ENCODE measurements at places on chromosomes 7 and 10.

DNA sequence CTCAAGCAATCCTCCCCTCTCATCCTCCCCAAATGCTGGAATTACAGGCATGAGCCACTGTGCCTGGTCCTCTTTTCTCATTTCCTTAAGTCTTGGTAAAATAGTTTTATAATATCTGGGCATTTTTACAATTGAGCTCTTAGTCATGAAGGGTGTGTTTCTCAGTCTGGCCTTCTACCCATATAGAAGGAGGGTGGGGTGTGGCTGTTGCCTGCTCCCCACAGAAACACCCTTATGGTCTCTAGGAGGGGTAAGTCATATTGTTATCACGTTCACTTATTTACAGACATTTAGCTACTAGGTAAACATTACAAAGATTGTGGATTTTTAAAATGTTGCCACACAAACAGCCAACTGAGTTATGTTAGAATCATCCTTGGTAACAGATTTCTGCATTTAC is 6.7 kb upstream of the OTUD1 start:
- DNase-seq: no peak

GRCh38 chr10:6990891-6991290 is 410.8 kb upstream of the PRKCQ start:
- no peak for DNase-seq

DNA sequence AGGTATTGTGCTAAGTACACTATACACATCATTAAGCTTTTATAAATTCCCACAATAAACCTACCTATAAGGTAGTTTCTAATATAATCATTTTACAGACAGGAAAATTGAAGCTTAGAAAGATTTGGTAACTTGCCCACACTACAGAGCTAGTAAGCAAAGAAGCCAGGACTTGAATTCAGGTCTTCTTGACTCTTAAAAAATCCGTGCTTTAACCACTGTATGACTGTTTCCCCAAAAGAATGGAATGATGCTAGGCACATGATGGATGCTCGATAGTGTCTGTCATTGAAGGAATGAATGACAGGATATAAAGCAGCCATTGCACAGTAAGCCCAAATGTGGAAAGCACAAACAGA is 26.6 kb downstream of the ZNF800 start:
- no peak for DNase-seq

GRCh38 chr10:11715815-11716494 is 26.2 kb upstream of the ECHDC3 start:
- peak; percentile 30 for DNase-seq

GRCh38 chr7:25951414-25952260 is 200.4 kb upstream of the NFE2L3 start:
- DNase-seq: peak; percentile 6

DNA sequence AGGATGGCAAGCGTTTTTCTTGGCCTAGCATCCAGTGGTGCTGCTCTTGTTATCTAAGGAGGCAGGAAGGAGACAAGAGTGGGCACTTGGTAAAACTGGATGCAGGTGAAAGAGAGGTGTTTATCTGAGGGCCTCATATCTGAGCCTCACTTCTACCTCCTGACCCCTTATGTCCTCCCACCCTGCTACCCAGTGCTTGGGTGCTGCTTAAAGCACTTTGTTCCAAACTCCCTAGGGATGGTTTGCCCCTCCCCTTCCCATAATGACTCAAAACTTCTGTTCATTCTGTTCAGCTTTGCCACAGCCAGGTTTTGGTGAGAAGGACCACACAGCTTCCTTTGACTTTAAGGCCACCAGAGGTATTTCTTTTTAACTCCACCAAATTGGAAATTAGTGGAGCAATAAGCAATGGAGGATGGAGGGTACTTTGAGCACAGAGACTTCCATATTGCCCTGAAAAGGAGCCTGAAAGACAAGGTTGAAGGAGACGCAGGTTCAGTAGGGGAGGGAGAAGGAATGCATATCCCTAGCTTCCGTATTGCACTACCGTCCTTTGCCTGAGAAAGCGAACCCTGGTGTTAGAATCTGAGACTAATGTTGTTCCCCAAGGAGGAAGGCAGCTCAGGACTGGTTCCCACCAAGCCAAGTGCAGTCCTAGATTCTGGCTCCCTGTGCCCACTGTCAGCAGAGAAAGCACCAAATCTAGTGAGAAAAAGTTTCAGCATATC is 30.1 kb downstream of the ENTPD1 start:
- no peak for DNase-seq

DNA sequence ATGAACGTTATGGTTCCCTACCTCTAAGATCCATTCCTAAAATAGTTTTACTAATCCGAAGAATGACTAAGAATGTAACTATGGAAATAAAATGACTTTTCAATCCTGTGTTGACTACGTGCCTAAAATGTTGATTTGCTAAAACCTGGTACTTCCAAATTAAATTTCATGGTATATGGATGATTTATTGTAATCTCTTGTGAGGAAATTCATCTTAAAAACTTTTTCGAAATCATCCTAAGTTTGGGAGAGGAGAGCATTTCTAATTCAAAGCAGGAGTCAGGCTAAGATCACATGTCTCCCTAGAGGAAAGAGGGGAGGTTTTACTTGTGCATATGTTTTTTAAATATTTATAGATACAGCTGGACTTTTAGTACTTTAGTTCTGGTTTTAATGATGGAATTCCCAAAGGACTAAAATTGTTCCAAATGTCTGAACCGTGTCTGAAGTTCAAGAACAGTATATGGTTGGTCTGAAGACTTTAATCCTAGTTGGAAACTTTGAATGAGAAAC is 483.9 kb downstream of the AUTS2 start:
- DNase-seq: no peak

GRCh38 chr10:14837003-14837756 is 657 bp downstream of the CDNF start:
- no peak for DNase-seq

- DNase-seq: peak; percentile 14
These were observed 41.2 kb downstream of the FGFR2 start for GRCh38 chr10:121556918-121557573.

DNA sequence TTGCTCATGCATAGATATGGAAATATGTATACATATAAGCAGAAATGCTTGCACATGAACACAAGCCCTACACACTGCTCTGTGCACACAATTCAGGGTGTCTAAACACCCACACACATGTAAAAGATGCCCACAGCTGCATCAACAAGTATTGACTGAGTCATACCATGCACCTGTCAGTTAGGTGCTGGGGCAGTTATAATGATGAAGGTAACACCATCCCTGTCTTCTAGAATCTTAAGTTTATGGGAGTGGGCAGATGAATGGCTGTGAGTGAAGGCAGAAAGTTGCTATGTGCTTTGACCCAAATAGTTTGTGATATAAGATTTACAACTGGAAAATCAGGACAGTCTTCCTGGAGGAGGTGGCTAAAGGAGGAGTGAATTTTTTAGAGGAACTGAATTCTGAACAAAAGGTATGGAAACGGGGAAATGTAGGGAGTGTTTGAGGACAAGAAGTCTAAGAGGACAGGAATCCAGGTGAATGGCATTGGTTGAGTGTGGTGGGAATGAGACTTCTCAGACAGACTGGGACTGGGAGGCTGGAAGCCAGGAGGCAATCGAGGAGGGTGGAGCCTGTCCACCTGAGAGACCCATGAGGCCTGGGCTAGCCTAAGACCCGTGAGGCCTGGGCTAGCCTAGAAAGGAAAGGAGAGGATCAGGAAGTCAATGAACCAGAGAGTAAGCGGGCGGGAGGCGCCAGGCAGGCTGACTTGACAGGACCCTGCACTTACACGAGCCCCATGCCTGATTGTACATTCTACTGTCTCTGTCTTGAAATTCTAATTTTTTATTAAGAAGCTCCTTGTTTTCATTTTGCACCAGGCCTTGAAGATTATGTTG is 20.7 kb downstream of the POLL start:
- DNase-seq: no peak

- DNase-seq: no peak
These were observed 91.3 kb upstream of the TMEM229A start for GRCh38 chr7:124124201-124124600.

DNA sequence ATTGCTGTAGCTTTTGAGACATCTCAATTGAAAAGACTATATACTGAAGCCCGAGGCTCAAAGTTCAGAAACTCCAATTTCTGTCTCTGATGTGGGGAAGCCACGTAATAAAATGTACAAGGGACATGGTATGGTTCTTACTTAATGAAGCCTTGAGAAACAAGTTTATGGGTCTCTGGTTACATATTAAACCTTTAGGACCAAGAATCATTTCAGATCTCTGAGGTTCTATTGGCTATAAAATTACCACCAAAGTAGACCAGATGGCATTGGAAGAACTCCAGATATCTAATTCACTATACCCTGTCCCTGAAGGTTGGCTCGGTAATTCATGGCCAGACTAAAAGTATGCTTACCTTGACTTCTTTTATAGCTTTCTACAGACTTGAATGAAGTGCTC is 23.7 kb downstream of the STAMBPL1 start:
- no peak for DNase-seq

- DNase-seq: no peak
These were observed 5.0 kb downstream of the TBX20 start for GRCh38 chr7:35248576-35249536.

DNA sequence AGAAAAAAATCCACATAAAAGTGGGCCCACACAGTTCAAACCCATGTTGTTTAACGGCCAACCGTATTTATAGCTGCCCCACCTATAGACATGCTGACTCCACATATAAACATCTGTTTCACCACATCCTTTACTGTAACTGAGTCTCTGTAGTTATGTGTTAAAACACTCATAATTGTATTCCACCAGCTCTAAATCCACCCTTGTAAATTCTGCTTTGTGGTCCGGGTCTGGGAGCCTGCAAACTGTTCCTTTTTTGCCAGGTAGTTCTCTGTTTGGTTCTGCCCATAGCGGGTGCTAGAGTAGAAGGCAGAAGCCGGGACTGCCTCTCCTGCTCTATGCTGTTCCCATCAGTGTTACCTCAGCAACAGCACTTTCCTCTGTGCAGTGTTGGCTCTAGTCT is 20.2 kb upstream of the FHIP2A start:
- DNase-seq: no peak

DNA sequence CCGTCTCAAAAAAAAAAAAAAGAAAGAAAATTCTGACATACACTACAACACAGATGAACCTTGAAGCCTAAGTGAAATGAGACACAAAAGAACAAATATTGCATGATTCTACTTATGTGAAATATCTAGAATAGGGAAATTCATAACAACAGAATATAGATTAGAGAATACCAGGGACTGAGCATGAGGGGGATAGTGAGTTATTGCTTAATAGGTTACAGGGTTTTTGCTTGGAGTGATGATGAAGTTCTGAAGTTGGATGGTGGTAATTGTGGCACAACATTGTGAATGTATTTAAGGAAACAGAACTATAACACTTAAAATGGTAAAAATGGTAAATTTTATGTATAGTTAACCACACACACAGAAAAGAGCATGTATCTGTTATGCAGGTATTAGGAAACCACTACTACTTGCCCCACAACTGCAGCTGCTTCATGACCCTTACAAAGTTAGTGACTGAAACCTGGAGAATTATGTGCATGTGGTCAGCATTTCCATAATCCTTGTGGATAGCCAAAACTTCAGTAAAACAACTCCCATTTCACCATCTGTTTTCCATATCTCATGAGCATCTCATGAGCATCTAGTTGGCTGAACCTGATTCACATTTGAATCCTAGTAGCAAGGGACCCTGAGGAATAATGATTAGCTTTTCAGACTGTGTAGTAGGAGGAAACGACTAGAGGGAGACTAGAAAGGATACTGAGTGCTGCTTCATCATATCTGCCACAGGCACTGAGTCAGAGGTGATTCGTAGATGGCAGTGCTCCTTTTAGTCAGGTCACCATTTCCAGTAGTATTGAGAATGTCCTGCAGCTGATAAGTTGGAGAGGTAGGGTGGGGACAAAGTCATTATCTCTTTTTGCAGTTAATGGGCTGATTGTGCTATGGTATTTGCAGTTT is 26.3 kb downstream of the SAMD8 start:
- peak; percentile 84 for DNase-seq

DNA sequence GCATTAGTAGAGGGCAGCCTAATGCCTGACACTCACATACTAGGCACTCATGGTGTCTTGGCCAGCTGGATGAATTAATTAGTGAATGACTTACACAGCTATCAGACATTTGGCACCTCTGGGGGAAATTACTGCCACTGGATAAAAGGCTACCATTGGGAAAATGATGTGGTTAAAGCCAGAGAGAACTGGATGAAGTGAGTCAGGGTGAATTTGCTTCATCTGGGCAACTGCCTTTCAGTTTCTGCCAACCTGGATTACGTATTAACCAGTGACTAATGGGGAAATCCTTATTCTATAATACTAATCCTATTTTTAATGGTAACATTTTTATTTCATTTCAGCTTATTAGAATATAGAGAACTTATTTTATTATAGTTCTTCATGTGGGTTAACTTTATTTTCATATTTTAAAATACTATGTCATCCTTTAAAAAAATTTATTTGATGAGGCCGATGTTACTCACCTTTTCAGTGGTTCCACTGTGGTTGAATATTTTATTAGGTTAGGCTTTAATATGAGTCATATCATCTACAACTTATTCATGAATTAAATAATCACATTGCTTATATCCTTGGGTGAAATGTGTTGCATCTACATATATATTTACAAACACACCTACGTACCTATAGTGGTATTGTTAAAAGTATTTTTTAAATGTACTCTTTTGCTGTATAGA is 85.6 kb upstream of the CAPZA2 start:
- peak; percentile 98 for DNase-seq

DNA sequence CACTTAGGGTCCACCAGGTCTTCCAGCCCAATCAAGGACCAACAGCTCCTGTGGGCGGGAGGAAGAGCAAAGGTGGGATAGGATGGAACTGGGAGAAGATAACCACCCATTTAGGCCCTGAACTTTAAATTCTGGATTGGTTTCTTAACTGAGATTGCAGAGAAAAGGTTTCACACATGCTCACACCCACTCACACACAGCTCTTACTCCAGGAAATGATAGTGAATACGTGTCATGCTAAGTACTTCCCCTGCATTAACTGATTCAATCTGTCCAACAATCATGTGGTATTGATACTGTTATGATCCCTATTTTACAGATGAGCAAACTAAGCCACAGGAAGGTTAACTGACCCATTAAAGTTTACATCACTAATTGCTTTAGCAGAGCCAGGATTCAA is 4.6 kb upstream of the CYP3A4 start:
- DNase-seq: peak; percentile 53

- DNase-seq: peak; percentile 70
These were observed 125.6 kb downstream of the FANK1 start for GRCh38 chr10:126021833-126022500.

DNA sequence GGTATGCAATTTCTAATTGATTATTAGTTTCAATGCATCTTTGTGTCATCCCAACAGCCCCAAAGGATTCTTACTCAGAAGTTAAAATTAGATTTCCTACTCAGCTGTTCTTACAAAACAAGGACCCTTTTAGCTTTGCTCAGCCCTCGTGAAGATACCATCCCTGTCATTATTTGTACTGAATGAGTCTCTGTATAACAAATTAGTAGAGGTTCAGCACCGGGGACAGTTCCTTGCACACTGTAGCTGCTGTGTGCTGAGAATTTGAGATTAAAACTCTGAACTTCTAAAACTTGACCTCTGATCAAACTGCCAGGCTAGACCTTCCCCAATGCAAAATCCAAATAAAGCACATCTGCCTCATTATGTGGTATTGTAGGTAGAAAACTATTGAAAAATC is 299.1 kb downstream of the LHFPL3 start:
- peak; percentile 40 for DNase-seq

- no peak for DNase-seq
These were observed 372.3 kb upstream of the NRP1 start for GRCh38 chr10:33706746-33707145.
